ENCODE measurements at places on chromosomes 4 and X. TPM values are rescaled to one million over a fixed set of nuclear protein-coding genes. Genes with fewer than 3 reads are reported as not detected.

FREM3 gene
- total RNA-seq, result 0.38 TPM

PNMA3 gene
- total RNA-seq, result 0.41 TPM

RAI2 gene
- total RNA-seq, result 26.5 TPM

DCAF4L1 gene
- 0.53 TPM for total RNA-seq

DMP1 gene
- total RNA-seq, result not detected

ZAR1 gene
- total RNA-seq, result not detected

FAT4 gene
- 15.2 TPM for total RNA-seq

HTN3 gene
- total RNA-seq, result not detected

WAS gene
- total RNA-seq, result 40.3 TPM

AFP gene
- total RNA-seq, result not detected

TCEAL6 gene
- not detected for total RNA-seq

TBC1D25 gene
- 12.0 TPM for total RNA-seq

PAGE5 gene
- total RNA-seq, result not detected

SOWAHB gene
- 2.4 TPM for total RNA-seq

PITX2 gene
- not detected for total RNA-seq

SSX4B gene
- not detected for total RNA-seq

AFM gene
- not detected for total RNA-seq

GATA1 gene
- 1.2 TPM for total RNA-seq

TLL1 gene
- 4.7 TPM for total RNA-seq

SH3D19 gene
- total RNA-seq, result 86.6 TPM

SULT1E1 gene
- 1.0 TPM for total RNA-seq

PABPC1L2B gene
- total RNA-seq, result not detected

MAGEA2 gene
- not detected for total RNA-seq

STARD8 gene
- total RNA-seq, result 36.5 TPM

HSD17B13 gene
- 4.2 TPM for total RNA-seq

REPS2 gene
- total RNA-seq, result 18.5 TPM

MGAT4D gene
- not detected for total RNA-seq

CLDN24 gene
- total RNA-seq, result not detected

TMPRSS11B gene
- not detected for total RNA-seq

UGT8 gene
- 1.2 TPM for total RNA-seq

USP27X gene
- 3.1 TPM for total RNA-seq
